Panc1 (cell line): ENCODE measurements at places on chromosomes 5 and 9.

DNA sequence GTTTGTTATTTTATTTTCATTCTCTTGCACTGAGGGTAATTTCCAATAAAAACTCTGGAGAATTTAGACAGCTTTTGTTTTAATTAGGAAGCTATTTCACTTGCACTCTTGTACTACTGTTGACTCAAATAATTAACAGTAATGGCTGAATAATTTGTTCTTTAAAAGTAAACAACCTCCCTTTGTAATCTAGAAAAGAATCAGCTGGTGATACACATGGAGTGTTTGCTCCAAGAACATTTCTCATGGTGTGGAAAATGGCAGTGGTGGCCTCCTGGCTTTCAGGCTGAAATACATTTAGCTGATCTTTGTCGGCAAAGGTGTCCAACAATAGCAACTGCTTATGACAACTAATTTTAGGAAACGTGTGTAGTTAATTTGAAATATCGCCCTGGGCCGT lies 129.4 kb downstream of the C9orf152 start:
- no peak overlapping the region for H3K4me3 ChIP-seq
- no peak overlapping the region for H3K27ac ChIP-seq
- no peak for DNase-seq
- H3K4me1 ChIP-seq, result no peaks in the 10 kb centered on the region
- H3K27me3 ChIP-seq, result no peaks in the 10 kb centered on the region
- no peaks in the 10 kb centered on the region for H3K36me3 ChIP-seq

DNA sequence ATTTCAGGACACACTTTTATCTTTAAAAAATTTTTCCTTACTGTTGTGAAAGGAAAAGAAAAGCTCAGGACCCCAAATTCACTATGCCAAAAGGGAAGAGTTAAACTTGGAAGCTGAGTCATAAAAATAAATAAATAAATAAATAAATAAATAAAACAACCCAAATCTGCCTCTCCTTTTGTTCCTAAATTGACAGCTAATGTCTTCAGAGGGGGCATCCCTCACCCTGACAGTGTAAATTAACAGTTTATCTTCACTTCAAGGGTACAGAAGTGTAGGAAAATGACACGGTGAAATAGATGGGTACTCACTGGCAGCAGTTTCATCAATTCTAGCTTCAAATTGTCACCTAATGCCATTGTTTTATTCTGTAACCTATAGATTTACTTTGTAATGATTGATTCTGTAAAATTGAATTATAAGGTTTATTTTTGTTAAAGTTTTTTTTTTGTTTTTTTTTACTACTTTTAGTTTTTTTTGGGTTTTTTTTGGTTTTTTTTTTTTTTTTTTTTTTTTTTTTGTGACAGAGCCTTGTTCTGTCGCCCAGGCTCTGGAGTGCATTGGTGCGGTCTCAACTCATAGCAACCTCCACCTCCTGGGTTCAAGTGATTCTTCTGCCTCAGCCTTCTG lies 18.5 kb upstream of the ANXA1 start:
- H3K36me3 ChIP-seq, result no peaks in the 10 kb centered on the region
- H3K4me3 ChIP-seq, result no peak overlapping the region; the same call in 1 of the 2 replicates
- peak overlapping the region; percentile 44; the same call in 1 of the 2 replicates for H3K27ac ChIP-seq
- no peak for DNase-seq
- peaks cover 22% of the 10 kb centered on the region for H3K4me1 ChIP-seq

GRCh38 chr5:36078430-36078829 lies 11.7 kb upstream of the UGT3A2 start:
- no peak for DNase-seq
- H3K27ac ChIP-seq, result no peak overlapping the region
- no peaks in the 10 kb centered on the region for H3K27me3 ChIP-seq
- H3K4me1 ChIP-seq, result no peaks in the 10 kb centered on the region
- no peaks in the 10 kb centered on the region for H3K36me3 ChIP-seq

DNA sequence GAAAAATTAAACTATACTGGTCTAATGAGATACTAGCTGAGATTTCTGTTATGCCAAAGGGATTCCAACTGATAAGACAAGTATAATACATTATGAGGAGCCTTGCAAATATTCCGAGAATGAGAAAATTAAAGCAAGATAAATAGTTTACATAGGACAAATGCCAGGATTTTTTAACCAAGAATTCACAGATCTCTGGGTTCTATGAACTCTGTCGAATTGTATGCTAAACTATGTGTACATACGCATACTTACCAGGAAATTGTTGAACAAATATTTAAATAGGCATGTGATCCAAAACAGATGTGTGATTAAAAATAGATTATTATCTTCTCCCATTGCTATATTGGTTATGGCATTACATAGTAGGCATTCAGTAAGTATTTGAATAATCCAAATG lies 616.6 kb downstream of the GABRG2 start:
- no peak overlapping the region for H3K27ac ChIP-seq
- no peak overlapping the region for H3K4me3 ChIP-seq
- H3K36me3 ChIP-seq, result no peaks in the 10 kb centered on the region
- H3K27me3 ChIP-seq, result no peaks in the 10 kb centered on the region
- no peak for DNase-seq

- no peak for DNase-seq
- H3K27me3 ChIP-seq, result no peaks in the 10 kb centered on the region
Measured at GRCh38 chr5:166767858-166768257, 1523.6 kb upstream of the WWC1 start.

DNA sequence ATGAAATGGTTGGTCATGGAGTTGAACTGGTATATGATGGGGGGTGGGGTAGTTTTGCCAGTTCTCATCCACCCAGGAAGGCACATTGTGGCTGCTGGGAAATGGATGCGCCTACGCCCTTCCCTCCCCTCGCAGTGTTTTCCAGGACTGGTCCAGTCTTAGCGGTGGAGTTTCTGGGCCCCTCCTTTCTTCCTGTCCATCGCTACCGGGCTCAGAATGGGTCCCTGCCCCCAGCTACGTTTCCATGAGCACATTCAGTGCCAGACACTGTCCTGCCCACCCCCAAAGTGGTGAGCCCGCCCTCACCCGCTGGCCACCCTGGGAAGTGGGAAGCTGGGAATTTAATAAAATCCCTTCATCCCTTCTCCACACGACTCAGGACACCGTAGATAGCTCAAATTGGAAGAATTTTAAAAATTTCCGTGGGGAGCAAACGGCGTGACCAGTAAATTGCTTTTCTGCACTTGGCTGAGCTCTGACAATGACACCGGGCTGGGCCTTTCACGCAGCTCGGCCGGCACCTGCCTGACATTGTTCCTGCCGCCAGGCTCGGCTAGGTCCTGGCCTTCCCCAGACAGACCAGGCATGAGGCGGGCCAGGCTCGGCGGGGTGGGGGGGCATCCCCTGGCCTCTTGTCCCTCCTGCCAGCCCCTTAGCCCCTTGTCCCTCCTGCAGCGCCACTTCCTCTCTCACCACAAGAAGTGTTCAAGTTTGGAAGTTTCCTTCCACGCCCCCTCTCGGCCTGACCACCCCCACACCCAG lies 3.6 kb downstream of the FGF18 start:
- DNase-seq, result no peak
- no peaks in the 10 kb centered on the region for H3K36me3 ChIP-seq
- H3K4me3 ChIP-seq, result no peak overlapping the region
- peaks cover 4% of the 10 kb centered on the region for H3K4me1 ChIP-seq
- no peaks in the 10 kb centered on the region for H3K27me3 ChIP-seq

GRCh38 chr5:16508730-16509531 lies 43.3 kb upstream of the ZNF622 start:
- H3K4me1 ChIP-seq, result no peaks in the 10 kb centered on the region
- no peak overlapping the region for H3K27ac ChIP-seq
- no peaks in the 10 kb centered on the region for H3K36me3 ChIP-seq
- 0 out of 2 replicates have a peak, but pooled peaks cover 3% of the 10 kb centered on the region for H3K27me3 ChIP-seq
- H3K4me3 ChIP-seq, result no peak overlapping the region
